Right ventricle myocardium superior (tissue), 1 donor: ENCODE measurements at places on chromosomes 16 and 17. TPM values are rescaled to one million over a fixed set of nuclear protein-coding genes. Genes with fewer than 3 reads are reported as not detected.

DNA sequence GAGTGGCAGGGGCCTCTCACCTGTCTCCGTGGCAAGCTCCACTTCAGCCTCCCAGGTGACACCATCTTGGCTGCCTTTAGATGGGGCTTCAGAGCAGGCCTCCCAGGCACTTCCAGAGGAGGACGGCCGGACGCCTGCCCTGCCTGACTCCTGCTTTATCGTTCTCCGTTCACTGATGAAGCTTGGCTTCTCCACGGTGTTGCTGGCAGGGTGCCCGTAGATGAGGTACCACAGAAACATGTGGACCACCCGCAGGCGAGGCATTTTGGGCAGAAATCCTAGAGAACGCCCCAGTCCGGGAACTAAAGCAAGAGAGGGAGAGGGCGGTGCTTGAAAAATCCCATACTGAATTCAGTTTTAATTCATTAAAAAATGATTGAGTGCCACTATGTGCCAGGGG lies 54.5 kb downstream of the GTF3C1 start:
- peak; percentile 60 for DNase-seq

DNA sequence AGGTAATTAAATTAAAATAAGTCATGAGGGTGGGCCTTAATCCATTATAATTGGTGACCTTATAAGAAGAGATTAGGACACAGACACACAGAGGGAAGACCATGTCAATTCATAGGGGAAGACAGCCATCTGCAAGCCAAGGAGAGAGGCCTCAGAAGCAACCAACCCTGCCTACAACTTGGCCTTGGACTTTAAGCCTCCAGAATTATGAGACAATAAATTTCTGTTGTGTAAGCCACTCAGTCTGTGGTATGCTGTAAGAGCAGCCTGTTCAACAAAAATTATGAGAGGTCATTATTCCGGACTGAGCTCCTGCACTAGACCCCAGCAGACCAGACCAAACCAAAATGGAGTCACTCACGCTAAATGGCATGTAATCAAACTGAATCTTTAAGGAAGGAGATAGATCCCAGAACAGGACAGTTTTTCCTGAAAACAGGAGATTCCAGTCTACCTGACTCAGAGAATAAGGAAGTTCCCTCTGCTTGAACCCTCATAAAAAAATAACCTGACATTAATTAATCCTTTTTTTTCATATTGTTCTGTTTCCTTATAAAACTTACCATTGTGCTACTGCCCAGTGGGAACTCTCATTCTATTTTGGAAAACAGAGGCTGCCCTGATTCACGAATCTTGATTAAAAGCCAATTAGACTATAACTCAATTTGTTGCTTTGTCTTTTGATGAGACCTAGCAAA lies 74.3 kb downstream of the DNAH3 start:
- DNase-seq = no peak

GRCh38 chr16:66206363-66206762 lies 160.1 kb upstream of the CDH5 start:
- no peak for DNase-seq

DNA sequence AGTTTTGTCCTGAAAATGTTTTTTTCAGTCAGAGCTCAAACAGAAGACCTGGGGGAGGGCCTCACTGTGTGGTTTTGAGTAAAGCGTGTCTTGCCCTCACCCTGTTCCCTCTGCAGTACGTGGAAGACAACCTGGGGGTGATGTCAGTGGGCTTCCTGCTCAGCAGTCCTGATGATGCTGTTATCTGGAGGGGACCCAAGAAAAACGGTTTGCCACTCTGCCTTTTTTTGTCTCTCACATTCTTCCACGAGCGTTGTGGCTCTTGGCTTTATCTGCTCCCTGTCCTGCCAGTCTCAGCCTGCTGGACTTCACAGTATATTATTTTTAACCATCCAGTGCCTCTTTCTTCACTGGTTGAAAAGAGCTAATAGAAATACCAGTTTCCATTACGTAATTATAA lies 12.9 kb downstream of the NUBP1 start:
- no peak for DNase-seq

DNA sequence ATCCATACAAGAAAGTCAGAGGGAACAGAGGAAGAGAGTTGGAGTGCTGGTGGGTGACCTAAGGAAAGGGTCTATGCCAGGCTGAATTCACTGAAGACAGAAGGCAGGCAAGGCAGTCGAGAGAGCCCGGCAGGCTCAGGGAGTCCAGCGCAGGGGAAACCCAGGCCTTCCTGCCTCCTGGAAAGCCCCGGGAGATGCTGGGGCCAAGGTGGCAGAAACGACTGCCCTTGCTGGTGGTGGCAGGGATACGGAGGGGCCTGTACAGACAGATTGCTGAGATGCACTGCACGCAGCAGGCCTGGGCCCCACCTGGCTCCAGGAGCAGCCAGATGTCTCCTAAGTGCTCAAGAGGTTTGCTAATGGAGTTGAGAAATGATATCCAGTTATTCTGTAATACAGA lies 59.8 kb downstream of the GTF3C1 start:
- DNase-seq = no peak

GRCh38 chr16:67526149-67526791 lies 2.4 kb upstream of the RIPOR1 start:
- DNase-seq = no peak

- no peak for DNase-seq
Observed at GRCh38 chr16:78720416-78720815, 621.0 kb downstream of the WWOX start.

DNA sequence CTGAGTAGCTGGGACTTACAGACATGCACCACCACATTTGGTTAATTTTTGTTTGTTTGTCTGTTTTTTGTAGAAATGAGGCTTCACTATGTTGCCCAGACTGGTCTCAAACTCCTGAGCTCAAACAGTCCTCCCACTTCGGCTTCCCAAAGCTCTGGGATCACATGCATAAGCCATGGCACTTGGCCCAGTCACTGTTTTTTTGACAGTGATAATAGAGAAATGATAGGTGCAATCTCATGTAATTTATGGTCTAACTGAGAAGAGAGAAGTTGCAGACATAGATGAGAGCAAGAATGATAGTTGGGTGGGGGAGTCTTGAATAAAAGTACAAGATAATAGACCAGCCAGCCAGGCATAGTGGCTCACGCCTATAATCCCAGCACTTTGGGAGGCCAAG lies 89.7 kb upstream of the TNRC6A start:
- DNase-seq = no peak

DNA sequence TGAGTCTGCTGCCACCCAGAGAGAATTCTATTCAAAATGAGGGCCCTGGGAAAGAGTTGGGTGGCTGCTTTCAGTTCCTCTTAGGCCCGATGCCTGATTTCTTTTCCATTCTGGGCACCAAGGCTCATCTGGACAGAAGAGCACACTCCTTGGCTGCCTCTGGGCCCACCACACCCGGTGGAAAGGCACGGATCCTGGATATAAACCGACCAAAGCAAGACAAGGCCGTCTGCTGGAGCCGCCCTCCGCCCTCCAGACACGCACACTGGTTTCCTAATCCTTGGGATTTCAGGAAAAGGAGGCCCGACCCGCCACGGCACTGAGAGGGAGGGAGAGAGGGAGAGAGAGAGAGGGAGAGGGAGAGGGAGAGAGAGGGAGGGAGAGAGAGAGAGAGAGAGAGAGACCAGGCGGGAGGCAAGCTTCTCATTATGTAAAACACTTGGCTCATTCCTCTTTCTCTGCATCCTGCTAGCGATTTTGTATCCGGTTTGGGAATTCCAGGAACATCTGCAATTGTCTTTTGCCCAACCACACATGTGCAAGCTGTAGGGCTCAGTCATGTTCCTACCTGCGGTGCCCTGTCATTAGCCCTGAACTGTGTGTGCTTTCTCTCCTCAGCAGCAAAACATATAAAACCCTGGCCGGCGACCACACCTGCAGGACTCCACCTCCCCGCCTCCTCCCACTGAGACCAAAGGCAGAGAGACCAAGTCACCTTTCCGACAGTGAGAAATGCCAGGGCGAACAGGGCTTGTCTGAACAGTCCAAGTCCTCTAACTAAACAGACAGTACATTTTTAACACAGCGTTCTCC lies 347.2 kb downstream of the SOX9 start:
- peak; percentile 58 for DNase-seq

- DNase-seq = no peak
Observed at GRCh38 chr17:3780986-3781385, 20.0 kb downstream of the ITGAE start.

DNA sequence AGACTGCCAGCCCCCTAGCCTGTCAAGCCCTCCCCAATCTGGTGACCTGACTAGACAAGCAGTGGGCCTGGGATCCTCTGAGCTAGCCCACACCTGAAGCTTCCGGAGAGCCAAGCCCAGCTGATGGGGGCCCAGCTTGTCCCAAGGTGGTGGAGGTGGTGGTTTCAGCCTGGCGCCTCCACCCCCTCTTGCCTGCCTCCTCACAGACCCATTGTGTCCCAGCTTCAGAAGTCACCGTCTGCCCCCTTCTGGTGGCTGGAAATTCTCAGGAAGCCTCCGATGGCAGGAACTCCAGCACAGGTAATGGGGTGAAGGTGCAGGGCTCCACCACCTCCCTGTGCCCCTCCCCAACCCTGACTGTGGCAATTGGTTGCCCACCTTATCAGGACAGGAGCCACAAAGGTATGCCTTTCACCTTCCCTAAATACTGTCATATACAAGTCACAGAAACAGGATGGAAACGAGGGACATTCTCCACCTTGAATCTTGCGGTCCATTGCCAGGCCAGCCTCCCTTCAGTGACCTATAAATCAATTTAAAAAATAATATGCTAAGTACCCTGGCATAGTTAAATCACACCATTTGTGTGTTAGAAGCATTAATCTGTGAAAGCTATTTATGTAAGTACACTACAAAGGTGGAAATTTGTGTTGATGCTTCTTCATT lies 66.0 kb upstream of the ZNF423 start:
- DNase-seq = peak; percentile 60

- DNase-seq = peak; percentile 70
Observed at GRCh38 chr17:28950017-28950751, 1.1 kb downstream of the PHF12 start.

GRCh38 chr17:82465023-82465603 lies 6.6 kb downstream of the NARF start:
- DNase-seq = no peak

GRCh38 chr17:56945938-56946505 lies 14.8 kb downstream of the COIL start:
- DNase-seq = no peak

GRCh38 chr17:82273327-82274133 lies at the start of gene CSNK1D:
CSNK1D (minus strand) TSS chr17:82273700; CDS start chr17:82273381, 319 bp downstream.
- peak; percentile 96 for DNase-seq

GRCh38 chr17:69523244-69523861 lies 108.9 kb downstream of the MAP2K6 start:
- DNase-seq = no peak

- DNase-seq = no peak
Observed at GRCh38 chr16:88856122-88856827, 472 bp downstream of the GALNS start.

- no peak for DNase-seq
Observed at GRCh38 chr17:4811471-4811870, 4.5 kb downstream of the PLD2 start.

- no peak for DNase-seq
Observed at GRCh38 chr16:54620197-54620596, 310.5 kb upstream of the IRX5 start.

- no peak for DNase-seq
Observed at GRCh38 chr17:3852561-3852960, 6.5 kb upstream of the NCBP3 start.

GRCh38 chr17:2718150-2718938 lies 6.8 kb upstream of the CLUH start:
- no peak for DNase-seq

- DNase-seq = no peak
Observed at GRCh38 chr17:67557921-67558320, 159.8 kb upstream of the NOL11 start.

DNA sequence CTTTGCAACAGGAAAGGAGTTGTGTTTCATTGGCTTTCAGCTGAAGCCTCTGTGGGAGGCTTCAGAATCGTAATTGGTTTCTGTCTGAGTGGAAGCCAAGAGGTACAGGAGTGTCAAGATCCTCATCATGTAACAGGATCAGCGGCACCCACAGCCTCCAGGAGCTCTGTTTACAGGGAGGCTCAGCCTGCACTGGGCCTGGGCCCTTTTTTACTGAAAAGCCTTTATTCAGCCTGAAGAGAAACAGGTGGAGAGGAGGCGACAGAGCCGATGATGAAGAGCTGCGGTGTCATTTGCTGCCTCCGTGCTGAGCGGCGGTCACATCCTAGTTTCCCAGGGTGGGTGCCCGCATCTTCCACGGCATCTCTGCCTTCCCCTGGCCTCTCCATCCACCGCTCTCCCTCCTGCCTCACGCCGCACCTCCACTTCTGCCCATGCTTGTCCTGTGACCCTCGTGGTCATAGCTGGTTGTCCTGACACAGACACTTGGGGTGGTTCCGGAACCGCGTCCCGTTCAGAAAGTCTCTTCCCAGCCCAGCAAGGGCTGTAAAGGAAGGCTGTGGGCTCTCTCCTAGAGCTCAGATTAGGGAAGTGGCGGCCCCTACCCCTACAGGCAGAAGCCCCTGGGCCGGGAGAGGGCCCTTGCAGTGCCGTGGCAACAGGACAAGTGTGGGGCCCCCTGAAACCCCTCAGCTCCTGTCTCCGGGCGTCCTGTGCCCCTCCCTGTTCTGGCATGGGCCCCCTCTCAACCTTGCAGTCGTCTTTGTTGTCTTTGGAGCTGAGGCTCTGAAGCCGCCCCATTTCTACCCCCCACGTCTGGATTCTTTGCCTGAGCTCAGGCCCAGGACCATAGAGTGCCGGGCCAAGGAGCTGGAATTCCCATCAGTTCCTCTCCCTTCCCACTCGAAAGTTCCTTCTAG lies 53.9 kb upstream of the CHMP6 start:
- peak; percentile 30 for DNase-seq

DNA sequence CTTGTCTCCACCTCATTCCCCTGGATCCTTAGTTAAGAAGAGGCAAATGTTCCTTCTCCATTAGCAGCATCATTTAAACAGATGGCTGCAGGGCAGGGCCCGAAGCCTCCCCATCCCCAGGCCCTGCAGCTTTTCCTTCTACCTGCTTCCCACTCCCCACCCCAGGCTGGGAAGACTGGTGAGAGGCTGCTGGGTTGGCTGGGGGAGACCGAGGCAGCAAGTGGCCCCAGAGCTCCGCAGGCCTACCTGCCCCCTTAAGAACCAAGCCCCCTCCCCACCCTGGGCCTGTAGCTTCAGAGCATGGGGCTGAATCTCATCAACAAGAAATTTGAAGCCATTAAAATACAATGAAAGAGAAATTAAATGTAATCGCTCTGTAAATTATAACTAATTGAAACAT lies 22.1 kb upstream of the RPL38 start:
- DNase-seq = no peak

GRCh38 chr17:55606488-55606815 lies 95.2 kb upstream of the SMIM36 start:
- no peak for DNase-seq

The ADORA2B gene
- 0.46 TPM for total RNA-seq

The C17orf113 gene
- 0.59 TPM for total RNA-seq

The MARVELD3 gene
- not detected for total RNA-seq

The HS3ST3B1 gene
- total RNA-seq = 1.5 TPM

The CCDC92B gene
- total RNA-seq = 0.11 TPM

The UBALD2 gene
- 28.1 TPM for total RNA-seq

The ANKRD40CL gene
- not detected for total RNA-seq

The BEAN1 gene
- 1.4 TPM for total RNA-seq

The ACSM2A gene
- not detected for total RNA-seq

The HAS3 gene
- total RNA-seq = 0.19 TPM

The GNG13 gene
- total RNA-seq = not detected

The TNS4 gene
- not detected for total RNA-seq

The OR1A1 gene
- not detected for total RNA-seq

The MSRB1 gene
- total RNA-seq = 22.8 TPM
